Panc1 (cell line): ENCODE measurements at places on chromosomes 11 and 22. TPM values are rescaled to one million over a fixed set of nuclear protein-coding genes. Genes with fewer than 3 reads are reported as not detected.
A peak's percentile ranks its signal among the peaks of the same experiment; 100 is the strongest.

GRCh38 chr11:3030289-3031070 is 26.7 kb downstream of the CARS1 start:
- no peak overlapping the region for H3K4me3 ChIP-seq
- H3K4me1 ChIP-seq = no peaks in the 10 kb centered on the region
- H3K27me3 ChIP-seq = no peaks in the 10 kb centered on the region
- DNase-seq = no peak
- H3K36me3 ChIP-seq = peaks cover 55% of the 10 kb centered on the region

Gene TMEM45B
- 2.6 TPM for total RNA-seq

DNA sequence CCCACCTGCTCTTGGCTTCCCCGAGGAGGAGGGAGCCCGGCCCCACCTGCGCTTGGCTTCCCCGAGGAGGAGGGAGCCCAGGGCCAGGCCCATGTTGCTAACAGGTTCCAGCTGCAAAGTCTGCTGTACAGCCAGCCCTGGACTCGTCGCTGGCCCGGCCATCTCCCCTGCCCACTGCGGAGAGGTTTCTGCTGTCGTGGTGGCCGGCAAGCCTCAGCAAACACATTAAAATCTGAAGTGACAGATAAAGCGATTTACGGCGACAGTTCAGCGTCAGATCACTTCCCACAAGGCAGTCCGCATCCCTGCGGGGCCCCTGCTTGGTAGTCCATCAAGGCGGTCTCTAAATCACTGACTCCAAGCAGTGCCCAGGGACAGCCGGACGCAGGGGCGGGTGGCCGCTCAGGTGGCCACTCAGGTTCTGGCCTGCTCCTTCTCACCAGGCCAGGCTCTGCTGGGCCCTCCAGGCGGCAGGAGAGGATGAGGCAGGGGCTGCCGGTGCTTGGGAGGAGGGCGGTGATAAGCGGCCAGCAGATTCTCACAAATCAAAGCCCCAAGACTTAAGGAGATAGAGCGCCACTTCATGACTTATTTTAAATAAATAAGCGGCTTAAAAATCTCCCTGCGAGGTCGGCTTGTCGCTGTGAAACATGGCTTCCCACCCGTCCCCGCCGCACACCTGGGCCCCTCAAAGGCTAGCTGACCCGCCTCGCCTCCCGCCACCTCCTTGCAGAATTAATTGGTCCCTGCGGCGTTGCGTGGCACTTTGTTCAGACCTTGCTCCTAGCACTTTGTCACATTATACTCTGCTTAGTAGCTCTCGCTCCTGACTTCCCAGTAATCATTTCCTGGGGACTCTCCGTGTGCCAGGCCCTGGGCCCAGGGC is 21.1 kb downstream of the MACROD1 start:
- H3K27ac ChIP-seq = no peak overlapping the region
- H3K36me3 ChIP-seq = no peaks in the 10 kb centered on the region
- H3K4me1 ChIP-seq = peaks cover 22% of the 10 kb centered on the region
- H3K4me3 ChIP-seq = no peak overlapping the region
- DNase-seq = no peak

- H3K36me3 ChIP-seq = no peaks in the 10 kb centered on the region
- H3K27me3 ChIP-seq = peaks cover 5% of the 10 kb centered on the region
- H3K4me1 ChIP-seq = no peaks in the 10 kb centered on the region
- no peak for DNase-seq
- H3K4me3 ChIP-seq = no peak overlapping the region
These were observed 22.1 kb downstream of the IFITM10 start for GRCh38 chr11:1728301-1728700.

Gene WBP2NL
- 0.44 TPM for total RNA-seq

Gene SLC25A1
- 162 TPM for total RNA-seq

GRCh38 chr22:48820481-48821345 is 1007.0 kb downstream of the BRD1 start:
- DNase-seq = no peak
- no peaks in the 10 kb centered on the region for H3K36me3 ChIP-seq
- H3K4me3 ChIP-seq = no peak overlapping the region
- H3K4me1 ChIP-seq = no peaks in the 10 kb centered on the region
- H3K27ac ChIP-seq = no peak overlapping the region

Gene CD44
- 1,819 TPM for total RNA-seq

Gene UPK3A
- not detected for total RNA-seq

- peaks cover 6% of the 10 kb centered on the region; the same call in 1 of the 2 replicates for H3K4me1 ChIP-seq
- peaks cover 12% of the 10 kb centered on the region for H3K27me3 ChIP-seq
- H3K27ac ChIP-seq = no peak overlapping the region
- peak overlapping the region; percentile 37 for H3K4me3 ChIP-seq
These were observed 6.4 kb downstream of the CLMP start for GRCh38 chr11:123188508-123189165.

DNA sequence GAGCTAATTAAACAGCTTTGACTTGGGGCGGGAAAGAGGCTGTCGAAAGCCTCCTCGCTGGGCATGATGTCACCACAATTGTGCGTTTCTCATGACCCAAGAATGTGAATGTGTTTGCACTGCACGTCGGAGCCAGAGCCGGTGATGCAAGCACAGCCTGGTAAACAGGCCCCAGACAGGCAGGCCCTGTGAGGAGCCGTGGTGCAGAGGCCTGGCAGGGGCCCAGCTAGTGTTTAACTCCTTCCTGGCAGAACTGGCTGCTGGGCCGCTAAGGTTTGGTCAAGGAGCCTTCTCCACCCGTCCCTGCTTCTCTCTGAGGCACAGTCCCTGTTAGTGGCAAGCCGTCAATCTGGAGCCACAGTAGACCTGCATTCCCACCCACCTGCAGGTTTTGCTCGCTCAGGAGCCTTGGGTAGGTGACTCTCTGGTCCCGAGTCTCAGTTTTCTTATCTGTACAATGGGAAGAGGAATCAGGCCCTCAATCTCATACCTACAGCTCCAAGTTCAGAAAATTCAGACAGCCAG is 25.4 kb upstream of the SMTN start:
- H3K27me3 ChIP-seq = no peaks in the 10 kb centered on the region
- H3K27ac ChIP-seq = peak overlapping the region; percentile 39; the same call in 1 of the 2 replicates
- peaks cover 9% of the 10 kb centered on the region; the same call in 1 of the 2 replicates for H3K4me1 ChIP-seq
- peak; percentile 79 for DNase-seq

DNA sequence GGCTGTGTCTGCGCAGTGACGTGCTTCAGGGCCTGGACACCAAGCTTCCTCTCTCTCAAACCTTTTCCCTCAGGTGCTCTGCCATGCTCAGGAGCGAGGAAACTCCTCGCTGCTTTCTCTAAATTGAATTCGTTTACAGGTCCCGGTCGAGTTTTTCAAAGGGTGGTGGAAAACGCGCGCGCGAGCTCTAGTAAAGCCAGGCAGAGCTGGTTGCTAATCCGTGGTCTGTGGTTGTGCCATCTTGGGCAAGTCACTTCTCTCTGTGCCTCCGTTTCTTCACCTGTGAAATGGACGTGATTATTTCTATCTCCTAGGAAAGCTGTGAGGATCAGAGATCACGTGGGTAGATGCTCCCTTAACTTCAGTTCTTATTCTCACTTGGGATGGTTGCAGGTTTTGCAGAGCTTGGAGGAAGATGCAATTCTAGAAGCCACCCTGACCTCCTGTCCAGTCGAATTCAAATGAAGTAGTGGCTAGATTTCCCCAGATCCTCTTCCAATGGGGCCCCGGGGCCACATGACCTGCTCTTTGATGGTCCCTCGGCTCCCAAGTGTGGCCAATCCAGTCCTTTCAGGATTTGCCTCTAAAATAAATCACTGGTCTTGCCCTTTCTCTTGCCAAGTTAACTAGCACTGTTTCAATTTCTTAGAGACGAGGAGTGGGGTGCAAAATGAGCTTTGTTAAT is 10.5 kb upstream of the ALX4 start:
- peaks cover 9% of the 10 kb centered on the region for H3K4me1 ChIP-seq
- H3K27ac ChIP-seq = no peak overlapping the region
- H3K27me3 ChIP-seq = peaks cover 42% of the 10 kb centered on the region
- no peak for DNase-seq
- no peaks in the 10 kb centered on the region for H3K36me3 ChIP-seq
- peak overlapping the region; percentile 37; the same call in 1 of the 2 replicates for H3K4me3 ChIP-seq

Gene MS4A15
- total RNA-seq = not detected

DNA sequence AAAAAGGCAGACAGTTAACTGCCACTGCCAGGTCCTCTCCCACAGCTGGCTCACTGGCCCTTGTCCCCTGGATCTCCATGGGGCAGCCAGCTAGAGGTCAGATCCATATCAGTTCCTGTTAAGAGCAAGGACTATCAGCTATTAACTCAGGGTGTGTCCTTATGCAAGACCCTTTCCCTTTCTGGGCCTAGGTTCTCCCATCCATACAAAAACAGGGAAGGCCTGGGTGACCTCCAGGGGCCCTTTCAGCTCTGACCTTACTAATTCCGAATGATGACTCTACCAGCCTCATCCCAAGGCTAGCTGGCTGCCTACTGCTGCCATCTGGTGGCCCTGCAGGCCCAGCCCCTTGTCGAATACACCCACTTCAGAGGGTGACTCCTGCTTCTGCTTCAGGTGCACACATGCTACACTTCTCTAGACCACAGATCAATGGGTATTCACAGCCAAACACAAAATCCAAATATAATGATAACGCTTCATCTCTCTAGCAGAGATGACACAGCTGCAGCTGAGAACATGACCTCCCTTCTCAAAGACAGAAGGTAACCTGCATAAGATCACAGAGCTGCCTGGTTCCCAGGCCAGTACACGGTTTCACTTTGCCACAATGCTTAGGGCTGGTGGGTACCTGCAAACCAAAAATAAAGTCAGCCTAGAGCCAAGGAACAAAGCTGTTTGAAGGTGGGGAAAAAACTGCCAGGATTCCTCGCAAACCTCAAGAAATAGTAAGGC is 34.1 kb downstream of the SERGEF start:
- no peaks in the 10 kb centered on the region for H3K36me3 ChIP-seq
- H3K27ac ChIP-seq = no peak overlapping the region
- no peaks in the 10 kb centered on the region for H3K4me1 ChIP-seq
- no peak overlapping the region for H3K4me3 ChIP-seq
- H3K27me3 ChIP-seq = no peaks in the 10 kb centered on the region
- DNase-seq = peak; percentile 22

Gene TPBGL
- total RNA-seq = 0.54 TPM

DNA sequence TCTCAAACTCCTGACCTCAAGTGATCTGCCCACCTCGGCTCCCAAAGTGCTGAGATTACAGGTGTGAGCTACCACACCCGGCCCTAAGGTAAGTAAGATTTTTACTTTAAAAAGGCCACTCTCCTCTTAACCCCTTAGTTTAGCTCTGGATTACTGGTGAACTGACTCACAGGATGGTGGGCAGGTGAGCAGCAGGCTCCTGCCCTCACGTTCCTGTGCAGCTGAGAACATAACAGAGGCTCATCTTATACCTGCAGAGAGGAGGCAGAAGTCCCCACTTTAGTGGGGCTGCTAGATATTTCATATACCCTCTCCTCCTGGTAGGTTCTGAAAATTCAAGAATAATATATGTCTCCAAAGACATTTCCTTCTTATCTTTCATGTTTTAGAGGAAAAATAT is 17.1 kb upstream of the SERPIND1 start:
- H3K36me3 ChIP-seq = no peaks in the 10 kb centered on the region; the same call in 1 of the 2 replicates
- H3K4me1 ChIP-seq = no peaks in the 10 kb centered on the region
- no peak for DNase-seq
- H3K27ac ChIP-seq = no peak overlapping the region
- H3K27me3 ChIP-seq = no peaks in the 10 kb centered on the region

Gene OR5B17
- total RNA-seq = not detected

GRCh38 chr11:70597751-70598625 is 199.7 kb downstream of the CTTN start:
- H3K4me3 ChIP-seq = no peak overlapping the region
- H3K27me3 ChIP-seq = peaks cover 5% of the 10 kb centered on the region
- no peak for DNase-seq
- H3K27ac ChIP-seq = no peak overlapping the region
- H3K4me1 ChIP-seq = no peaks in the 10 kb centered on the region

- H3K4me3 ChIP-seq = no peak overlapping the region
- peaks cover 3% of the 10 kb centered on the region; the same call in 1 of the 2 replicates for H3K4me1 ChIP-seq
- no peaks in the 10 kb centered on the region for H3K36me3 ChIP-seq
- H3K27me3 ChIP-seq = no peaks in the 10 kb centered on the region
These were observed 725.5 kb downstream of the METTL15 start for GRCh38 chr11:28833670-28834069.

DNA sequence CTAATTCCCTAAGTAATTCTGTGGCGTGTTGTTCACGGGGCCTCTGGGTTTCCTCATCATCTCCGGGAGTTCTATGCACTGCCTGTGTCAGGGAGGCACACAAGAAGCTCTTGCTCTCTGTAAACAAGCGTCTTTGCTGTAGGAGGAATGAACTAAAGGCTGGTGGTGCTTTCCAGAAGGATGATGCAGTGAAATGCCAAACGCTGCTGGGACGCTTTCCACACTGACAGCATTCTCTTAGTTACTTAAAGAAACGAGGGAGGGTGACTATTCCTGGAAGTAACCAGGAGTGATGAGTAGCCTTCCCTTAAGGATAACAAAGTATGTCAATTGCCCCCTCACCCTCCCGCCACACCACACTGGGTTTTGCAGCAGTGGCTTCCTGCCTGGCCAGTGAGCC is 38.5 kb upstream of the NUP50 start:
- no peak for DNase-seq
- no peaks in the 10 kb centered on the region for H3K4me1 ChIP-seq
- H3K27ac ChIP-seq = no peak overlapping the region
- H3K36me3 ChIP-seq = no peaks in the 10 kb centered on the region

Gene NCR3LG1
- 8.6 TPM for total RNA-seq

GRCh38 chr11:66625041-66625751 is 8.8 kb downstream of the RBM14 start:
- no peak for DNase-seq
- H3K27ac ChIP-seq = no peak overlapping the region
- peaks cover 15% of the 10 kb centered on the region for H3K4me1 ChIP-seq
- H3K4me3 ChIP-seq = no peak overlapping the region

DNA sequence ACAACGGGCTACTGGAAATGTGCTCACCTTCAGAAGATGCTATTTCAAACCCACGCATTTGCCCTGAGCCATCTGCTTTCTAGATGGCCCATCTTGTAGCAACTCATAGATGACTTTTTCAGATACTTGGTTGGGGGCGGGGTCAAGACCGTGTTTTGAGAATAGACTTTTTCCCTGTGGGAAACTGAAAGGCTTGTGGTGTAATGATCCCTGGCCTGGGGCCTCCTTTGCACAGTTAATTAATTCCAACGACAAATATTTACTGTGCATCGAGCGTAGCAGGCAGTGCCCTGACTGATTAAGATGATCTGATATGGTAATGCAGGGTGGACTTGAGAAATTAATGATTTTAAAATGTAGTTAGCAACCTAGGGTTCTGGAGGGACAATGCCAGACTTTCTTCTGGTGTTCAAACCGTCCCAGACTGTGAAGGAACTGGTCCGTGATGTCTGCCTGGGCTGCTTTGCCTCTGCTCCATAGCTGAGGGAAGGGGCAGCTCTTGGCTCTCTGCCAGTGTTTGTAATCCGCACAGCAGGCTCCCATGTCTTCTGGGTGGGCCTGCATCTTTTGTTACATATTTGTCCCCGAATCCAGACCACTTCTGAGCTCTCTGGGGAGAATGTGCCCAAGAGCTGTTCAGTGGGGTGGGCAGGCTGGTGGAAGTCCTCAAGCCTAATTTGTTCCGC is 84.8 kb downstream of the ADAMTS15 start:
- peak overlapping the region; percentile 19; the same call in 1 of the 2 replicates for H3K27ac ChIP-seq
- no peak for DNase-seq
- no peak overlapping the region for H3K4me3 ChIP-seq
- no peaks in the 10 kb centered on the region; the same call in 1 of the 2 replicates for H3K4me1 ChIP-seq
- no peaks in the 10 kb centered on the region for H3K36me3 ChIP-seq
